Natural killer cell (primary cell): ENCODE measurements at places on chromosomes 11 and 22. TPM values are rescaled to one million over a fixed set of nuclear protein-coding genes. Genes with fewer than 3 reads are reported as not detected.

Gene SMIM35
- total RNA-seq = 0.33 TPM

Gene ANO1
- total RNA-seq = not detected

Gene PANX3
- not detected for total RNA-seq

Gene LRRC32
- 1.4 TPM for total RNA-seq

Gene KCNC1
- total RNA-seq = not detected

Gene OSBP2
- 0.65 TPM for total RNA-seq
